ENCODE measurements at places on chromosomes 3 and 15.

DNA sequence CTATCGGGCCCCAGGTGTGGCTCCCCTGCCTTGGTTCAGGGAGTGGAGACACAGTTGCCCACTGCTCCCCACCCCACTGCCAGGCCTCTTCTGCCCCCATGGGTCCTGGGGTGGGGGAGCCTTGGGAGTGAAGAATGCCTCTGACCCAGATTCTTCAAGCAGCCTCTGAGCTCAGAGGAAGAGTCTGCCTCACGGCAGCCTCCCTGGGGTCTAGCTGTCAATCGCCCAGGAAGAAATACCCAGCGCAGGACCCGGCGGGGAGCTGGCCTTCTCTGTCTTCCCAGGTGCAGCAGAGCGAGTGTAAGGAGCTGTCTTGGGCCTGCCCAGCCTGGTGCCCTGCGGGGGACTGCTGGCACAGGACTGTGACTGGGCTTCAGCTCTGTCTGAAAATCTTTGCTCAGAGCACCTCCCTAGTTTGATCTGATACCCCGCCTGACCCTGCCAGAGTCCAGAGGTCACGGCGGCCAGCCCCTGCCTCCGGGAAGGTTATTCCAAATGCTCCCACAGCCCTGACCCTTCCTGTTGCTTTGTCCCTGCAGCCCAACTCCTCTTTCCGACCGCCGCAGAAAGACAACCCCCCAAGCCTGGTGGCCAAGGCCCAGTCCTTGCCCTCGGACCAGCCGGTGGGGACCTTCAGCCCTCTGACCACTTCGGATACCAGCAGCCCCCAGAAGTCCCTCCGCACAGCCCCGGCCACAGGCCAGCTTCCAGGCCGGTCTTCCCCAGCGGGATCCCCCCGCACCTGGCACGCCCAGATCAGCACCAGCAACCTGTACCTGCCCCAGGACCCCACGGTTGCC, 11.0 kb downstream of the ANKRD63 start:
- DNase-seq, result no peak

DNA sequence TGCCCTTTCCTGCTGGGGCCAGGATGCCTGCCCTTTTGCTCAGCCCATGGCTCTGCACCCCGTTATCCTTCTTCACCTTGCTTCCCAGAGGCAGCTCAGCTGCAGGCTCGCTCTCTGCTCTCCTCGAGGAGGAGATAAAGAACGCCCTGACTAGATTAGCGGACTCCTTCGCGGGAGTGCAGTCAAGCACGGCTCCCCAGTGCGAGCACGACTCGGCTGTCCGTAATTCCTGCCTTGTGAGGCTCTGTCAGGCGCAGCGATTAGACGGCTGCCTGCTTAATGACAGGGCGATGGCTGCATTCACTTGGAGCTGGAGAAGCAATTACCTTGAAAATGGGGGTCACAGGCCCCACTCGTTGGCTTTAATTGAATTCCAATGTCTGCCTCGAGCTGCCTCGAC, 25.9 kb downstream of the TLE3 start:
- no peak for DNase-seq

DNA sequence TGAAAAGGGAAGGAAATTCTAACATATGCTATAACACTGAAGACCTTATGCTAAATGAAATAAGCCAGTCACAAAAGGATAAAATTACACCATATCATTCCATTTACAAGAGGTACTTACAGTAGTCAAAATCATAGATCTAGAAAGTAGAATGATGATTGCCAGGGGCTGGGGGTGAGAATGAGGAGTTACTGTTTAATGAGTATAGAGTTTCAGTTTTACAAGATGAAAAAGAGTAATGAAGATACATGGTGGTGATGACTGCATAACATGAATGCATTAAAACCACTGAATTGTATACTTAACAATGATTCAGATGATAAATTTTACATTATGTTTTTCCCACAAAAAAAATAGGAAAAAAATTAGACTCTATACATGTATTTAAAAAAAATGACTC, 152.6 kb downstream of the SCAPER start:
- no peak for DNase-seq

DNA sequence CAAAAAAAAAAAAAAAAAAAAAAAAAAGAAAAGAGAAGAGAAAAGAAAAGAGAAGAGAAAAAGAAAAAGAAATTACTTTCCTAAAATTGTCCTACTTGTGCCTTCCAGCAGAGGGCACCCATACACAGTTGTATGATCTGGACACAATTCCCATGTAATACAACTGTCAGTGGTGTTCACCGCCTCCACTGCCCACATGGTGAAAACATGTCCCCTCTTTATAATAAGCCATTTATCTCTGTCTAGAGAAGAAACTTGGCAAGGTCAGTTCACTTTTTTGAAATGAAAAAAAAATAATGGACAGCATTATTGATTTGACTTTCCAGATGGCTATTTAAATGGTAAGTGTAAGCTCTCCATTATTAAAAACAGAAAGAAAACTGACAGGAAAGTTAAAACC, 459.4 kb downstream of the GBE1 start:
- no peak for DNase-seq

- no peak for DNase-seq
These were observed 217.7 kb upstream of the CGNL1 start for GRCh38 chr15:57158589-57158988.

DNA sequence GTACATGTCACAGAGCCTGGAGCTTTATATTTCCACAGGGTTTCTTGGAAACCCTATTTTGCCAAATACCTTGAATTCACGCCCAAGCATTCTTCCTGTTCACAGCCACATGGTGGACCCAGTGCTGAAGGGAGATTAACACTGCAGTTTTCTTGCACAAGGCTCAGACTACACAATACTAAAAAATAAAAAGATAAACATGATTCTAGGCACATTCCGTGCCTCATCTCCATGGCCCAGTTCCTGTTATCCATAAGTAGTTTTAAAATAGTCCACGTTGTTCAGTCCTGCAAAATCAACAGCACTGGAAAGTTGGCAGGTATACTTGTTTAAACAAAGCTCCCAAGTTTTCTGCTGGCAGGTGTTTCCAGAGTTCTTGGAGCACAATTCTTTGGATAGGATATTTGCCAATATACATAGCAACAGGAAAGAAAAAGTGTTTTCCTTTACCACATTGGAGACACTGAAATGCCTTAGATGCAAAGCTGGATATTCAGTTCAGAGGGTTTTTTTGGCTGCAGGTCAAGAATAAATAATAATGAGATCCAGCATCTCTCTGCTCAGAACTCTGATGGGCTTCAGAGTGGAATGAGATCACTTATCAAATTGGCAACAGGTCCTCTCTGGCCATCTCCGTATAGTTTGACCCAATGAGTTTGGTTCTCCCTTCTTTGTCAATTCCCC, 88.1 kb upstream of the TGFBR2 start:
- DNase-seq, result no peak

GRCh38 chr15:83446904-83447709, at the start of gene SH3GL3:
SH3GL3 (plus strand) TSS chr15:83447341; CDS start chr15:83447534, 193 bp downstream.
- DNase-seq, result no peak

DNA sequence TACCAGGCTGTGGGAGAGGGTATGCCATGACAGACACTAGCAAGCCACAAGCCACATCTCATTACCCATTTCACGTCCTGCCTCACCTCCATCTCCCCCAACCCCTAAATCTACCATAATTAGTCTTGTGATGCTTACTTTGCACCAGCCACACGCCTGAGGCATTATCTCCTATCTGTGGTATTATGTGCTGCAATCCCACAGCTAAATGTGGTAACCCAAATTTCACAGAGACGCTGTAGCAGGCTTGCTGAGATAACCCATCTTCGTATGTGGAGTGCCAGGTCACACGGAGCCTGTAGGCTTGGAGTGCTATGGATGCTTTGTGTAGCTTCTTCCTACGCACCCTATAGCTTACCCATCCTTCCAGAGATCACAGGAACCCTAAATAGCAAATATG, 256.7 kb upstream of the KCNH8 start:
- DNase-seq, result no peak

DNA sequence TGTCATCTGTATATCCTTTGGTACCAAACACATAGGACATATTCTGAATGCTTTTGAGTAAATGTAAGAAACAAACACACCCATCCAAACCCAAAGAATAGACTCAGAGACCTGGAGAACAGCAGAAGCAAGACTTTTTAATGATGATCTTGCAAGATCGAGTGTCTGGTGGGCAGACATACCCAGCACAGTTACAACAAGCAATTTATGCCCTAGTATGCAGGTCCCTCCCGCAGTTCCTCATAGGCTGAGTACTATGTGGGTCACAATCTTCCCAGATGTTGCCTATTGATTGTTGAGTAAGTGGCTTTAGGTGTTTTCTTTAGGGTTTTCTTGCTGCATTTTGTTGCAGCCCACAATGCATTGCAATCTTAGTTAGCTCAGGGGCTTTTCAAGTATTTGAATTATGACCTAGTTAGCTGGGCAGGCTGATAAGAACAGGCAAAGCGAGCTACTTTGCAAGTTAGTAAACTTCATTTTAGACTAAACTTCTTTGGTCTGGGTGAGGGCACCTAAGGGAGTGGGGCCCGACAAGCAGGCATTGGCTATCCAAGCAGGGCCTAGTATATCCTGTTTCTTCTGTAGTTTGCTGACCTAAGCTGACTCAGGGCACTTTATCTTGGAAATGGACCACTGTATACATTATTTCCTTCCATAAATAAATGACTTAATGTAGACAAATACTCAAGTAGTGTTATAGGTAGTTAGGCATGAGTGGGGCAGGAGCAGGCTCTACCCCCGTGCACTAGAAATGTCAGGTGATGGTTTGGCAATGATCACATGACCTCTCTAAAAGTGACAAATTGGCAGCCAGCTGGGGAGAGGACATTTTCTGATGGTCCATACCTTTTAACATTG, 87.3 kb upstream of the LIPC start:
- no peak for DNase-seq

GRCh38 chr3:7630351-7630911, 769.5 kb downstream of the GRM7 start:
- no peak for DNase-seq

GRCh38 chr15:43423793-43424192, 52.9 kb downstream of the TUBGCP4 start:
- no peak for DNase-seq

DNA sequence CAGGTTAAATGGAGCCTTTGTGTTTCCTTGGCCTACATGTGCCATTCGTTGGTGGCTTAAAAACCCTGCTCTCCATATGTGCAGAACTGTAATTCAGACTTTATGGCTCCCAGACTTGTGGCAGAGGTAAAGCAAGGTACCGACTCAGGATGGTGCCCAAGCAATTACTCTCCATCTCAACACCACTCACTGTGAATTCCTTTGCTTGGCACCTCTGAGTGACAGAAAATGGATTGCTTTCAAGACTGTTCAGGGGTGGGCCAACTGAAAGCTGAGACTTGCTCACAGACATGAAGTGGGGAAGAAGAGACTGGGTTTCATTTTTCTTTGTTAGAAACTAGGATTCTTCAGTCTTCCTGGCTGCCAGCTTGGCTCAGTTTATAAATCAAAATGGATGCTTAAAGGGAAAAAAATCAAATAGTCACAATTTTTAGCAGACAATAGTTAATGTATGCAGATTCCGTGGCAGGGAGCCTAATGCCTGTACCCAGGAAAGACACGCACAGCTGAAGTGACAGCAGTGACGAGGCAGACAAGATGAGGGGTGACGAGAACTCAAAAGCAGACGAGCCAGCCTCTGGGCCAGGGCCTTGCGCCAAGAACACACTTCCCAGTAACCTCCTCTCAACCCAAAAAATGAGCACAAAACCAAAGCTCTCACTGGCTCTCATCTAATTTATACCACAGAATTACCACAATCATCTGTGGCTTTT, 207.9 kb upstream of the SLC2A2 start:
- DNase-seq, result no peak

DNA sequence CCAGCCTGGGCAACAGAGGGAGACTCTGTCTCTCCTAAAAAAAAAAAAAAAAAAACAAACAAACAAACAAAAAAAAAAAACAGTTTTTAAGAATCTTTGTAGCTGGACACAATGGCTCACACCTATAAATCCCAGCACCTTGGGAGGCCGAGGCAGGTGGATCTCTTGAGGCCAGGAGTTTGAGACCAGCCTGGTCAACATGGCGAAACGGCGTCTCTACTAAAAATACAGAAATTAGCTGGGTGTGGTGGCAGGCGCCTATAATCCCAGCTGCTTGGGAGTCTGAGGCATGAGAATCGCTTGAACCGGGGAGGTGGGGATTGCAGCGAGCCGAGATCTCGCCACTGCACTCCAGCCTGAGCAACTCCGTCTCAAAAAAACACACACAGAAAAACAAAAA, 53.1 kb downstream of the KLHL25 start:
- no peak for DNase-seq

- DNase-seq, result no peak
These were observed 50.1 kb downstream of the GPR176 start for GRCh38 chr15:39869858-39870515.

DNA sequence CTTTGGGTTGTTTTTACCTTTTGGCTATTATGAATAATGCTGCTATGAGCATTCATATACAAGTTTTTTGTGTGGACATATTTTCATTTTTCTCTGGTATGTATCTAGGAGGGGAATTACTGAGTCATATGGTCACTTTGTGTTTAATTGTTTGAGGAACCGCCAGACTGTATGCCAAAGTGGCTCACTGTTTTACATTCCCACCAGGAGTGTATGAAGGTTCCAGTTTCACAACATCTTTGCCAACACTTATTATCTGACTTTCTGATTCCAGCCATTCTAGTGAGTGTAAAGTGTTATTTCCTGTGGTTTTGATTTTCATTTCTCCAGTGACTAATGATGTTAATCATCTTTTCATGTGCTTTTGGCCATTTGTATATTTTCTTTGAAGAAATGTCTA, 51.8 kb downstream of the CMTM7 start:
- no peak for DNase-seq

- no peak for DNase-seq
These were observed 104.5 kb downstream of the CHRNA7 start for GRCh38 chr15:32134842-32135241.

DNA sequence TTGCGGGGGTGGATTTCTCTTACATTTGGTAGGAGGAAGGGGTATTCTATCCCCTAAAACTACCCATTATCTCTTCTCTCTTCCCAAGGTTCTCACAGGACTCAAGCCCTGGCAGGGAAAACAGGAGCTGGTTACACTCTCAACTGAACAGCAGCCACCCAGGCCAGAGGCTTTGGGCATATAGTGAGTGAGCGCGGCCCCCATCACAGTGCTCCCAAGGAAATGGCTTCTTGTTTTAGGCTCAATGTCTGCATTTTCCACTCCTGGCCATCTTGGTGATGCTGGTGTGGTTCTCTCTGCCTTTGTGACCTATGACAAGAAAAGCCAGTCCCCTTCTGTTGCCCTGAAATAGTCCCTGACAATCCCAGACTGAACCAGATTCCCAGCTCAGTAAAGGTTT, 50.1 kb downstream of the WDR76 start:
- no peak for DNase-seq

GRCh38 chr3:119600732-119601131, 3.0 kb downstream of the PLA1A start:
- no peak for DNase-seq

DNA sequence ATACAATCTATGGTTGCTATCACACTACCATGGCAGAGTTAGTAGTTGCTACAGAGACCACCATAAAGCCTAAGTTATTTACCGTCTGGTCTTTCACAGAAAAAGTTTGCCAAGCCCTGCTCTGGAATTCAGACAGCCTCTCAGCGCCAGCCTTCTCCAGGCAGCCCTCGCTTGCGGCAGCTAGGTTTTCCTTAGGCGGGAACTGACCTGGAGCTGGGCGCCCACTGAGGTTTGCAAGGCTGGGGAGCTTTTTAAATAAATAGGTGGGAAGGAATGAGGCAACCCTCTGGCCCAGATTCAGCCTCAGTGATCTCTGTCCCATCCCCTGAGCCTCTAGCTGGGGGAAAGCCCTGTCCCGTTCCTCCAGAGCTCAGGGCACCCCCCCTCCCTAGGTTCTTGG, 1.2 kb downstream of the CTSH start:
- DNase-seq, result no peak

All from activated gamma-delta T cell treated with anti-CD3 and anti-CD28 coated beads, Interleukin-2, amount 50 U/mL, for 16 hours (primary cell).